Retina (tissue), 1 donor: ENCODE measurements at places on chromosomes 3 and 15.

DNA sequence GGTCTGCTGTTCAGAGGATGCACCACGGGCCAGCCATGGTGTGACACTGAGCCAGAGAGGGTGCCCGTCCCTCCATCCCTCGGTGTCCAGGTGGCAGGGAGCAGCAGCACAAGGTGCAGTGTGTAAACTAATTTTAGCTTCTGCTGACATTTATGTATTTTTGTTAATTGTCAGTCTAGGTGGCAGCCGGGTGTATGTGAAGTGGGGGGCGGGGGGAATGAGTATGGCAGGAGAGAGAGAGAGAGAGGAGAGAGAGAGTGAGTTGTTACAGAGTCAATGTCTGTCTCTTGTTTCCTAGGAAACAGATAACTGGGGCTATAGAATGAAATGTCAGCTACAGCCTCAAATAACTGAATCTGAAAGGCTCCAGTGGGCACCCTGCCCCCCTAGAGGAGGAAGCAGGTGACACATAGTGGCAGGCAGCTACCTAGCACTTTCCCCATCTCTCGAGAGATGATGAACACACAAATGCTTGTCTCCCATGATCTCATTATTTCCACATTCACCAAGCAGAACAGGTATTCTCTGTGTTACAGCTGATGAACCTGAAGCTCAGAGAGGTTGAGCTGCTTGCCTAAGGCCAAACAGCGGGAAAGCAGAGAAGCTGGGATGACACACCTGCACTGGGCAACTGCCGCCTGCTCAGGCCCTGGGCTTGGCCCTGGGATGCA, 24.7 kb downstream of the RASGRF1 start:
- DNase-seq, result no peak

GRCh38 chr15:41782371-41783282, 8.3 kb downstream of the MAPKBP1 start:
- DNase-seq, result no peak

GRCh38 chr15:73950479-73950830, 24.2 kb downstream of the LOXL1 start:
- DNase-seq, result no peak

DNA sequence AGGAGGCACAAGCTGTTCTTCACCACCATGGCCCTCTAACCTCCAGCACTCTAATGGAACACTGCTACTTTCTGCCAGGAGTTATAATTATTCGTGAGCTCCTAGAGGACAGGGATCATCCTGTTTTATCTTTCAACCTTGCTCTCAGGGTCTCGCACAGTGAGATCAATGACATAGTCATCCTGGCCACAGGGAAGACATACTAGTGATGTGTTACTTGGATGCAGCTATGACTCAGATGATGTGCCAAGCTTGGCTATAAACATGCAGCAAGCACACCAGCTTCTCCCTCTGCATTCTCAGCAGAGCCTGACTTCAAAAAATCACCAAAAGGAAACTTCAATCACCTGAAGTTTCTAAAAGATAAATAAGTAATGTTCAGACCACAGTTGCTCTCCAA, 203.8 kb upstream of the HES1 start:
- no peak for DNase-seq

- DNase-seq, result no peak
These were observed 84.3 kb downstream of the TNIK start for GRCh38 chr3:171375666-171376595.

DNA sequence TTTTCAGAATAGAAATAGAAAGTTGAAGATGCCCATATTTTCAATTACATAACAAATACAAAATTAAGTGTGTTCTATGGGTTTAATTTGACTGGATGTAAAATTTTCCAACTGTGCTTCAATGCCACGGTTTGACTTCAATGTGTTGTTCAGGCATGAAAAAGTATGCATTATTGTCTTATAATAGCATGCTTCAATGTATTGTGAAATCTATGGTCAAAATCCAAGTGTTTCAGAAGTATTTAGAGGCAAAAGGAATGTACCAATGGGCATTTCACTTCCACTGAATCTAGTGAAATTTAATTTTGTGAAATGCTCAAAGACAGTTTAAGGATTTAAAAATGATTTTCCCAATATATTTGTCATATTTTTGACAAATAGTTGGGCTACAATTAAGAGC, 16.0 kb downstream of the NEK10 start:
- DNase-seq, result no peak

DNA sequence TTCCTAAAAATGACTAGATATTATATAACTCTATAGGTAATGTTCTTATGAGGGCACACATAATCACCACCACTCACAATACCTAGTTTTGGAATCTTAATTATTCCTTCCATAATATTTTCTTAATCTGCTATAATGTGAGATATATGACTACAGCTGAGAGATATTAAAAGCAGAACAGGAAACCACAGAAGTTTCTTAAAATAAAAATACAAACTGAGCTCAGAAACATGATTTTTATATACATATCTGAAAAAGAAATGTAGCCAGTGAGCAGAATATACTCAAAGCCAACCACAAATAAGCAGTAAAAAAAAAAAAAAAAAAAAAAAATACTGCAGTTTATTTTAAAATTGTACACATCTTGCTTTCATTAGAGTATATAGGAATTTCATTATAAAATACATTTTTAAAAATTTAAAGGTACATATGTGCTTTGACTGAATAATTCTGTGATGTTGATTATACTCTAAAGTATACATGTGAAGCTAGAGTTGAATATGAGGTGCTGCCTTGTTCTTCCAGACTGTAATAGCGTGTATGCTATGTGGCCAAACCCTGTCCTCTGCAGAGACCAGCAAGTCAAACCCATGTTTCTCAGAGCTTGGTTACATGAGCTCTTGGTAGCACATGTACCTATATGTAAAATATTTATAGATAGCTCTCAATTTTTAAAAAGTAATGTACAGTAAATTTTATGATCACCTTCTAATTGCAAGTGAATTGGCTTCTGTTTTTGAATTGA, 175.0 kb downstream of the UBE2E2 start:
- no peak for DNase-seq

DNA sequence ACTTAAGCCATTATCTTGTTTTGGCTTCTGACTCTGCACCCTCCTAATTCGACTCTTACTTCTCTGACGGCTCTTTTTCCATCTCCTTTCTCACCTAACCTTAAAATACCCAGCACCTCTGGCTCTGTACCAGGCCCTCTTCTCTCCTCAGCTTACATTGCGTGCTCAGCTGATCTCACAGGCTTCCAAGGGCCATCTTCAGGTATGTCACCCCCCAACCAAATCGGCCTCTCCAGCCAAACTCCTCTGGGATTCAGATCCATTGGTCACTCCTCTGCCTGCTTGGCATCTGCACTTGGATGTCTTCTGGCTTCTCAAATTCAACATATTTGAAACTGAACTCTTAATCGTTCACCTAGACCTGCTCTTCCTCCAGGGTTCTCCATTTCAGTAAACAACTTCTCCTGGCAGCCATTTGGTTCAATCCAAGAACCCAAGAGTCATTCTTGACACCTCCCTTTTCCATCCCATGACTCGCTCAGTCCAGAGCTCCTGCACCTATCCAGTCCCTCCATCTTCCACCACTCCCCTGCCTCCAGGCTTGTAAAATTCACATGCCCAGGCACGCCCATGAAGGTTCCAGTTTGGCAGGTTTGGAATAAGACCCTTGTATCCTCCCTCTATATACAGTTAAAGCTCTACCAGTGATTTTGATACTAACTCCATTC, 35.2 kb upstream of the SLC41A3 start:
- DNase-seq, result no peak

- no peak for DNase-seq
These were observed 523.9 kb upstream of the AGTR1 start for GRCh38 chr3:148173851-148174250.

- no peak for DNase-seq
These were observed 86.8 kb downstream of the BDH1 start for GRCh38 chr3:197468866-197469382.

GRCh38 chr3:8964436-8965370, 1.4 kb upstream of the RAD18 start:
- no peak for DNase-seq

DNA sequence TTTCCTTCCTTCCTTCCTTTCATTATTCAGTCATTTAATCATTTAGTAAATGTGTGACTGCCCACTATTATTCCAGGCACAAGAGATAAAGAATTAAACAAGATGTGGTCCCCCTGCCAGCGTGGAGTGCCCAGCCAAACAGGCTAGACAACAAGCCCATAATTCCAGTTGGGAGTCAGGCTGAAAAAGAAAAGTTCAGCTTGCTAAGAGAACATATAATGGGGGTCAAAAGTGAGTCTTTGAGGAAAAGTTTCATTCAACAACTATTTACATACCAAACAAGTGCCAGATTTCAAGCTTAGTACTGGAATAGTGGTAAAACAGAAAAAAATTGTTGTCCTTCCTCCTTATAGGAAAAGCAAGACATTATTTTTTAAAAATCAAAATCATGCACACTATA, 523.7 kb downstream of the TAFA4 start:
- no peak for DNase-seq

DNA sequence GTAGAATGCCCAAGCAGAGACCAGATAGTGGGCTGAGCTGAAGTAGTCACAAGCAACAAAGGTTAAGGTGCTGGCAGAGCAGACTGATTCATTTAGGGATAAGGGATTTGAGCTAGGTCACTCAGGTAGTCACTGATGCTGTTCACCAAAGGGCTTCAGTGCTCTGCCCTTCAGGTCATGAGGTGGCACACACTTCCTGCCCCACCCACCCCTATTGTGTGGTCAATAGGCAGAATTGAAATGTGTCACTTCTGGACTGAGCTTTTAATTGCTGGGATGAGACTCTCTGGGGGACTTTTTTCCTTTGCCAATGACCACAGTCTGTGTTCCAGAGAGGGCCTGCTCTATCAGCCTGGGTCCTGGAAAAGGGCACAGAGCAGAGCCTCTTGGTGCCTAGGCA, 2.9 kb upstream of the DIS3L start:
- no peak for DNase-seq

- no peak for DNase-seq
These were observed 159.2 kb upstream of the SLC24A5 start for GRCh38 chr15:47961401-47962090.

DNA sequence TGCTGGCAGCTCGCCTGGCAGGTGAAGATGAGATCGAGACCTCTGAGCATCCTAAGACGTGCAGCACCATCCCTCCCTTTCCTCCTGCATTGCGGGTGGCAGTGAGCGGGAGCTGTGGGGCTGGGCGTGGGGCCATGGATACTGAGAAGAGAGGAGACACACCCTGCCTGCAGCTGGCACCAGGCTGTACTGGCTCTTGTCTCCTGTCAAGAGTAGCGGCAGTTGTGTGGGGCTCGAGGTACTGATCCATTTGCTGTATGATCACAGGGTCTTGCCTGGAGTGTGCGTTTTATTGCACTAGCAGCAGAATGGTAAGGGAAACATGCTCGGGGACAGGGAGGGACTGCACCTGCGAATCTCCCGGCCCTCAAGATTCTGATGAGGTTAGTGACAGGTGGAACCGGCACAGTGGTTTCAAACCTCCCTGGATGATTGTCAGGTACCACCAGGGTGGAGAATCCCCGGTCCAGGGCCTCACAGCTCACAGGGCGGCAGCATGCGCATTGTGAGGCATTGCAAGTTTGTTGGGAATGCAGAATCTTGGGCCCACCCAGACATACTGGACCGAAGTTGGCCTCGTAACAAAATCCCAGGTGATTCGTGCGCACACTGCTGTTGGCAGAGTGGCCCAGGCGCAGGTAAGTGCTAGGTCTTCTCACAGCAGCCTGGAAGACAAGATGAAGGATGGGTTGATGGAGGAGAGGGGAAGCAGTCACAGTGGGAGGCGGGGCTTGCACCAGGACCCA, 14.1 kb downstream of the SYNM start:
- DNase-seq, result no peak

GRCh38 chr3:174700736-174701135, 158.4 kb upstream of the NAALADL2 start:
- no peak for DNase-seq

- DNase-seq, result no peak
These were observed 1081.1 kb downstream of the NAALADL2 start for GRCh38 chr3:175940243-175940642.

- no peak for DNase-seq
These were observed 21.2 kb downstream of the NR1D2 start for GRCh38 chr3:23966328-23966727.

- DNase-seq, result no peak
These were observed 18.1 kb downstream of the DNAJC13 start for GRCh38 chr3:132435224-132435910.

DNA sequence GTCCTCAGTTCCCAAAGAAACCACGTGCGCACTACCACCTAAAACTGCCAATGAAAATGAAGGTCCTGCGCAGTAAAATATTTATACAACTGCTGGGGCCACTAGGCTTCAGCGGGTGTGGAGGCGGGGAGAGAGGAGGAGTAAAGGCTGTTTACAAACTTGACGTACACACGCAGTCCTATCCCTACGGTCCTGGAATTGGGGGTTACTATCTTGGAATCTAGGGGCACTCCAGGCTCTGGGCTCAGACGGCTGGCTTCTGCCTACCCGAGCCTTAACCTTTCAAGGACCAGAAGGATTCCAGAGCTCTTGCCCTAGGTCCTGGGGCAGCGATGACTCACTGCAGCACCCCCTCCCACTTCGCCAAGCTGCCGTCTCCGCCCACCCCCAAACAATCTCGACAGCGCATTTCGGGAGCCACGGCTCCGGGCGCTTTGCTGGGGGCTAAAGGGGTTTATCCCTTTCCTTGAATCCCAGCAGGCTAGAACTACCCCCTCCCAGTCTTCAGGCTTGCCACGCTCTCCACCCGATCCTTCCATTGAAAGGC, 3.0 kb downstream of the ADAMTS9 start:
- DNase-seq, result no peak

GRCh38 chr15:67083135-67083762, 17.8 kb downstream of the SMAD3 start:
- DNase-seq, result no peak

DNA sequence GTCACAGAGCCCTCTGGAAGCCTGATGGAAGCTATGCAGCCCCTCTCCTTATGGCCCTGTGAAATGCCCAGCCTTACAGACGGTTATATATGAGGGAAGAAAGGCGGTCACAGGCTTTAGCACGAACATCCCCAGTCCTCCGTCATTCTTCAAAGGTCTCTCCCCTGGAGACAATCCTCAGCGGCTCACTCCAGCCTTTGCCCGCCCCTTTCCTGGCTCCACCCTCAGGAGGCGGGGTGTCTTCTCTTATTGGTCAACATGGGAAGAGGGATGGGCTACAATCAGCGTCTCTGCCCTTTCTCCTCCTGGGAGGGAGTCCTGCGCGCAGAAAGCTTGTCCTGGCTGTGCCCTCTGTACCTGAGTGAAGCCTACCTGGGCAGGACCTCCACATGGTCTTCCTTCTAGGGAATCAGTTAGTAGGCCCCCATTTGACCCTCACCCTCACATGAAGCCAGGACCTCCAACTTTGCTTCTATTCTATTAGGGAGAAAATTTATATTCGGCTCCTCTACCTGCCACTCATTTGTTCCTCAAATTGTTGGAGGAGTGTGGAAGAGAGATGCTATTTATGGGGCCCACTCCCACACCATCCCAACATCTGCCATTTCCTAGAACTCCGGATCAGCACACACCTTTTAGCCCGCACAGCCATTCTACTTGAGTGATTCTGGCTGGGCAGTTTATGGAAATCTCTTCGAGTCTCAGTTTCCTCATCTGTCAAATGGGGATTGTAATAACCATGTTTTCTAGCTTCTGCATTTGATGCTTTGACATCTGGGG, 112.9 kb upstream of the SLC6A11 start:
- peak; percentile 89 for DNase-seq

GRCh38 chr3:106673926-106674569, 703.2 kb upstream of the CCDC54 start:
- no peak for DNase-seq

GRCh38 chr3:175716446-175716845, 857.3 kb downstream of the NAALADL2 start:
- no peak for DNase-seq
